ENCODE measurements at places on chromosomes 1 and 21.

DNA sequence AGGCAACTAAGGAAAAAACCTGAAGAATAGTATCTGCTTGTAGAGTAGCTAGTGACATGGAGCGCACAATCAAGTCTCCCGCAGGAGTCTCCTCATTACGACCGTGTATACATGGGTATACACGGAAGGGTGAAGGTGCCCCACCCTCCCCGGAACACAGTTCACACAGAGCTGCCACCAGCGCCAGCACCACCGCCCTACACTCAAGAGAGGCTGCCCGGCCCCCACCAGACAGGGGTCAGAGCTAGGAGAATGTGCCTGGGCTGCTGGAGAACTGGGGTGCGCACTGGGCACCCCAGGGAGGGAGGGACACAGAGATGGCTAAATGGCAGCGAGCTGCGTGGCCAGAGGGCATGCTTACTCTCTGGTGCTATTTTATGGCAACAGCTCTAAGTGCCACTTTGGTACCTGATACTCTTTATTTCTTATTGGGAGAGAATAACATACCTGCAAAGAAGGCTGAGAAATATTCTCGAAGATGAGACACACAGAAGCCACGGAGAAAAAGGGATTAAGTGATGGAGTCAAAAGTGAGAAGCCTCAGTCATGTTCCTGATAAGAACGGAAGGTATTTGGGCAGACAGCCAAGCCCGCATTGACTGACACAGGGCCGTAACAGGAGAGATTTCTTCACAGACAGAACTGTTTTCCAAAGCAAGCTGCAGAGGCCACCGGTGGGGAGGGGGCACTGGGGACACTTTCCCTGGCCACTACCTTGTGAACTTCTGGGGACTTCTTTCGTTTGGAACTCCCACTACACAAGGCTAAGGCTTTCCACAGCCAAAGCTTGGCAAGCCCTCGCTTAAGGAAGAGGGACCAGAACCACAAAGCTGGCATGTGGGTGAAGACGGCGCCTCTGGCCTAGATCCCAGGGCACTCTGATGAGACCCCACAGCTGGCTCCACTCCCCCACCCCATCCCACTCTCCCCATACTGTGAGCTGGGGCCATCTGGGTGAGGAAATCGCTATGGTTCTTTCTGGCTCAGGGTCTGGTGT lies 108.0 kb downstream of the PGBD5 start:
- DNase-seq = no peak

GRCh38 chr1:218880484-218881060 lies 293.1 kb upstream of the LYPLAL1 start:
- DNase-seq = no peak

DNA sequence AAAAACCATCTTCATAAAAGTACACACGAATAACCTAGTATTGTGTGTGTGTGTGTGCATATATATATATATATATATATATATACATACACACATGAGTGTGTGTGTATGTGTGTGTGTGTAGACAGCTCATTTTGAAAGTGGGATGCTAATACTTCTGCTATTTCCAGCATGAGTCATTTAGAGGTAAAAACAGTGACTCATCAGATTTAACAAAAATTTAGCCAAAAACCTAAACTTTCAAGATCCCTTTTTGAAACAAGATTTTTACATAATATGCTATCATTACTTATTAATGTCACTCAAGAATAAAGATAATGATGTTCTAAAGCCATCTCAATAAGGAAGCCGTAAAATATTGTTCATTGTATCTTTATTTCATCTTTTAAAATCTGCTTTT lies 35.6 kb upstream of the ADGRL4 start:
- no peak for DNase-seq

GRCh38 chr1:91124989-91125417 lies 103.2 kb upstream of the ZNF644 start:
- no peak for DNase-seq

- DNase-seq = no peak
Measured at GRCh38 chr1:235866205-235866912, at the start of gene LYST. Gene LYST, minus strand, starts transcription at chr1:235866906. Its CDS starts 36,489 bp downstream, at chr1:235830417.

- DNase-seq = no peak
Measured at GRCh38 chr21:25961042-25961441, 209.5 kb downstream of the APP start.

- DNase-seq = no peak
Measured at GRCh38 chr1:114559356-114559755, 22.1 kb downstream of the BCAS2 start.

GRCh38 chr1:58064166-58064565 lies 482.4 kb downstream of the OMA1 start:
- DNase-seq = no peak

DNA sequence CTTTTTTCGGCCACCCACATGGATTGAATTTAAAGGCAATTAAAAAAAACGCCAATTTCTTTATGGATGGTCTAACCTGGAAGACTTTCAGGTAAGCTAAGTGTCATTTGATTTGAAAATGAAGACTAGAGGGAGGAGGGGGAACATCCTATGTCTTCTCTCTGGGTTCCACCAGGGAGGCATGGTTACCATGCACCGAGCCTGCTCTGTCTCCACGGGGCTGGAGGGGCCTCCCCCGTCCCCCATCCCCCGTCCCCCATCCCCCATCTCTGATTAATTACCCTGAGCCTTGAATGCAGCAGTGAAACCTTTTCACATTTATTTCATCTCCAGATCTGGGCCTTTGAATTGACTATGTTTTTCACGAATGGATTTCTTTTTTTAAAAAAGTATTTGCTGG lies 135.1 kb downstream of the TLR5 start:
- no peak for DNase-seq

- no peak for DNase-seq
Measured at GRCh38 chr1:41558761-41559171, 74.3 kb upstream of the EDN2 start.

DNA sequence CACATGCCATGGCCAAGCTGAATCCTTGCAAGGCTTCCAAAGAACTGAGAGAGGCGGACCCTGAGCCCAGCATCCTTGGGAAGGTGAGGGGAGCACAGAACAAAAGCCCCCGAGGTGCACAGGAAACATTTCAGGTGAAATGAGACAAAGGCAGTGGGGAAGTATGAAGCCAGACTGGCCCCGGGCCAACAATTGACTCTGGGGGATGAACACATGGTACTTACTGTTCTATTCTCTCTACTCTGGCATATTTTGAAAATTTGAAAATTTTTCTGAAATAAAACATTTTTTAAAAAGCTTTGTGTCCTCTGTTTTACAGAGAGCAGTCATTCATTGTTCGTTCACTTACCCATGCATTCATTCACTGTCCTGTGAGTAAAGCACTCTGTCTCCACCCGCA lies 77.7 kb downstream of the GRIK3 start:
- no peak for DNase-seq

- DNase-seq = no peak
Measured at GRCh38 chr1:214993419-214993818, 89.1 kb upstream of the KCNK2 start.

GRCh38 chr1:87338566-87338965 lies 9.9 kb downstream of the LMO4 start:
- no peak for DNase-seq

DNA sequence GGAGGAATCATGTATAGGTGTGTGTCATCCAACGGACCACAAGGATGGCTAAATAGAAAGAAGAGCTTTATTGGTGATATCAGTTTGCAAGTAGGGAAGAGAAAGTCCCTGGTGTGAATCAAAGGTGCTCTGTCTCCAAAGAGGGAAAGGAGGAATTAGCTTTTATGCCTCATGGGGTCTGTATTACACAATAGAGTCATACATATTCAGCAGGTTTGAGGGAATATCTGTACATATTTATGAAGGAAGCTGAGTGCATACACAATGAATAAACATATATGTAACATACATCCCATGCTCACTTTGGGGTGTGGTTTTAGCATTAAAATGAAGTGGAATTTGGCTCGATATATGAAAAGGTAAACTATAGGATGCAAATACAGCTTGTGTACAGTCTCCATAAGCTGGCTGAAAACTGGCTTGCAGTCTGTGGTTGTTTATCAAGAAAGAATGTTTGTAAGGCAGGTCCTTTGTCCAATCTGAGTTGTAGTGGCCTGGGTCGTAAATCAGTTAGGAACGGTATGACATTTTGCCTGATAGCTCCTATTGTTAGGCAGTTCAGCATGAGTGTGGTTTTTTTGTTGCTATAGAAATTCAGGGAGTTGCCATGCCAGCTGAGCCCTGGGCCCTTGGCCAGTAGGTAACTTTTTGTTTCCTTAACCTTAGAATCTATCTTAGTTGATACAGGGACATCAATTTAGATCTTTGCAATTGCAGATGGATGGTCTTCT lies 198.0 kb upstream of the ZP4 start:
- no peak for DNase-seq

- DNase-seq = no peak
Measured at GRCh38 chr1:247914941-247915662, 5.0 kb upstream of the OR2T8 start.

DNA sequence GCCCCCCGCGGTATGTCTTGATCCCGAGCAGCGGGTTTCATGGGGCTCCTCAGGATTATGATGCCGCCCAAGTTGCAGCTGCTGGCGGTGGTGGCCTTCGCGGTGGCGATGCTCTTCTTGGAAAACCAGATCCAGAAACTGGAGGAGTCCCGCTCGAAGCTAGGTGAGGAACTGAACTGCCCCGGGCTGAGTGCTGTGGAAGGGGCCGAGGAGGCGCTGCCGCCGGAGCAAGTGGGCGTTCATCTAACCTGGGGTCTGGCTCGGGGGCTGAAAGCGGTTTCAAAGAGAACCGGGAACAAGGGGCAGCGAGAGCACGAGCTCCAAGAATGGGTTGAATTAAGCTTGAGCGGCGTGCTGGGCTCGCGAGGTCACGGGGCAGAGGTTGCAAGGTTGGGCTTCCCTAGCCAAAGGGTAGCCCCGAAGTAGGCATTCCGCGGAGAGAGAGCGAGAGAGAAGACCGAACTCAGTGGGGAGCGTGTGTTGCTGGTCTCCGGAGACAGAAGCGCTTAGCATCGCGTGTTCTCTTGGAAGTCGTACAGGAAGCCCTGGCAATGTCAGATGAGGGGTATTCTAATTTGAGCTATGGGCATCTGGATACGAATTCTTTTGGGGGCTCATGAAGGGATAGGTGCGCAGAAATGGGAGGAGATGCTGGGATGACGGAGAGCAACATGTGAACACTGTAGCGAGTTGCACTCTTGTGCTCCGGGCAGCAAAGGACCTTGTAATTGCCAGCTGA lies 732 bp downstream of the HS2ST1 start:
- DNase-seq = no peak

DNA sequence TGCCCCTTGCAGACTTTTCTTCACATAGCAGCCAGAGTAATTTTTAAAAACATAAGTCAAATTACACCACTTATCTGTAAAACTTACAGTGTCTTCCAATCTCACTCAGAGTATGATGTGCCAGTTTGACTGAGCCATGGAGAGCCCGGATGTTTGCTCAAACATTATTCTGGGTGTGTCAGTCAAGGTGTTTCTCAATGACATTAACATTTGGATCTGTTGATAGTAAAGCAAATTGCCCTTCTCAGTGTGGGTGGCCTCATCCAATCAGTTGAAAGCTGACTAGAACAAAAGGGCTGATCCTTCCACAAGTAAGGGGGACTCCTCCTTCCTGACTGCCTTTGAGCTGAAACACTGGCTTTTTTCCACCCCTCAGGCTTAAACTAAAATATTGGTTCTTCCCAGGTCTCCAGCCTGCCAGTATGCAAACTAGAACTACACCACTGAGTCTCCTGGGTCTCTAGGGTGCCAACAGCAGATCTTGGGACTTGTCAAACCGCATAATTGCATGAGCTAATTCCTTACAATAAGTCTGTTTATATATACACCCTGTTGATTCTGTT lies 157.9 kb upstream of the CTTNBP2NL start:
- no peak for DNase-seq

GRCh38 chr1:20717452-20718342 lies at the start of gene KIF17:
Gene KIF17, minus strand, starts transcription at chr1:20718007. Its CDS starts 301 bp downstream, at chr1:20717706.
- DNase-seq = peak; percentile 41

DNA sequence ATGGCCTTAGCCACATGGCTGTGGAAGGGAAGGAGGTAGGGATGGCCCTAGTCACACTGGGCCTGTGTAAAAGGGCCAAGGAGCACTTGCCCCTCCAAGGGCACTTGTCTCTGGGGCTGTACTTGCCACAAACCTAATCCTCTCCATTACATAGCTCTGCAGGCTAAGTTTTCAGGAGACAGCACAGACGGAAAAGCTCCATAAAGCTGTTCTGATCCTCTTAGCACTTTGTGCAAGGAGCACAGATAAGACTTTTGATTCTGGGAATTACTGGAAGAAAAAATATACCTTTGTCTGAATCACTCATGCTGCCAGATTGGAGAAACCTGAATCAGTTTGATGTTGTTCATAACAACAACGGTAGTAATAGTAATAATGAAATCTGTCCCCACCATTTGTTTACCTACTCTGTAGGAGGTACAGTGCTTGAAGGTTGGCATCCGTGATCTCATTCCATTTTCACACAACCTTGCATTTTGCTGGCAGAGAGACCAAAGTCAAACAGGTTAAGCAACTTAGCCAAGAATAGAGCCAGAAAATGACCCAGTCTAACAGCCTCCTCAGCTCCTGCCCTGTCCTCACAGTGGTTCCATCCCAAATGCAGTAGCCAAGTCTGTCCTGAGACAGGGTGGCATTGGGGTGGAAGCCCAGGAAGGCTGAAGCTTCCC lies 207.1 kb downstream of the ROR1 start:
- DNase-seq = no peak

GRCh38 chr1:121458291-121459048 lies 273.7 kb downstream of the SRGAP2C start:
- DNase-seq = no peak

- DNase-seq = peak; percentile 30
Measured at GRCh38 chr1:215845234-215845891, 278.3 kb downstream of the KCTD3 start.

GRCh38 chr1:59092126-59092525 lies 204.8 kb upstream of the FGGY start:
- DNase-seq = no peak

DNA sequence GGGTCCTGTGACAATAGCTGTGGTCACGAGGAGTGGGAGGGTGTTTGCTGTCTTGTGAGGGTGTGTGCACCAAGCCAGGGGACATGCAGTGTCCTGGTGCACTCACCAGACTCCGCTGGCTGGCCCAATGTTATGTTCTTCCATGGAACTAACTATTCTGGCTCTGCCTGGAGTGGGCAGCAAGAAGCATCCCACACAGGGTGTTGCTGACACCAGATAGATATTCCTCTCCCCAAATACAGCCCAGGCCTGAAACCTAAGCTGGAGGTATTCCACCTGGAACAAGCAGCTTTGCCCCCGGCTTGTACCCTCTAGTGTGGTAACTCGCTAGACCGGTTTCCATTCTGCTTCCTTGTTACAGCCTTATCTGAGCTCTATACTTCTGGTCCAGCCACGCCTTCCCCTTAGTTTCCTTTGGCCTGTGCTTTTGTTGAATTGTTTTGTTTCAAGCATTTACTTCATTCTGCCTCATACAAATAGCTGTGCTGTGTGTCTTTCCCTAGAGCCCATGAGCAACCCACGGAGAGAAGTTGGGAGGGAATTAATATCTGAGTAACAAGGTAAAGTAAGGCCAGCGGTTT lies 14.7 kb upstream of the LY9 start:
- DNase-seq = no peak

GRCh38 chr21:30434033-30434631 lies 4.1 kb downstream of the KRTAP13-4 start:
- DNase-seq = no peak
